ENCODE measurements at places on chromosomes 6 and 20.

- DNase-seq: no peak
Measured at GRCh38 chr20:39213476-39214145, 251.5 kb downstream of the DHX35 start.

DNA sequence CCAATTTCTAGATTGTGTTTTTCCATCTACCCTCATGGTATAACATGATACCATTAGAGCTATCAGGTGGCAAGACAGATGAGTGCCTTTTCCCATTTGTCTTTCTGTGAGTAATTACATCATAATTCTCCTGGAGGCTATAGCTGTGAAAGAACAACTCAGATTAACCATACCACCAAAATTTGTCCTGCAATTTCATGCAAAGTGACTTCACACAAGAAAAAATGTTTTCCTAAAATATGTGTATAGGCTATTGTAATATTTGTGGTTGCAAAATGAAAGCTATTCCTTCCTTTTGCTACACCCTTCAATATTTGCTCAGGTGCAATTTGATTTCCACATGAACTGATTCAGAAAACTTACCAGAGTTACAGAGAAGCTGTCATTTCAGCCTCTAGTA is 547.7 kb upstream of the ID4 start:
- DNase-seq: no peak

DNA sequence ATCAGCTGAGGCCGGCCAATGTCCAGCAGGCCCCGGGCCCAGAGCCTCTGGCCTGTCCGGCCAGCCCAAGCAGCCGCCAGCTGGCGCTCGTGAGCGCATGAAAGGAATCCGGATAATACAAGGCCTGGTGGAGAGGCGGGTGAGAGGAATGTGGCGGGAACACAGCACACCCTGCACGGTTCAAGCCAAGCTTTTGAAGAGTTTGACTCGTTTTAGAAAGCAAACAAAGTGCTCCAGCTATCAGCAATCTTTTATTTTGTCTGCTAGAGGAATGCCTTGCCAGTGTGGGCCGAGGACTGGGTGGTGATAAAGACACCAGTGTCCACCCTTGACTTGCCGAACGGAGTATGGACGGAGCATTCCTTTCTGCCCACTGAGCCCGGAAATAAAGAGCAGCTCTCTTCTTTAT is 9.3 kb upstream of the NEDD9 start:
- no peak for DNase-seq

GRCh38 chr20:63885264-63886053 is 9.5 kb upstream of the DNAJC5 start:
- DNase-seq: no peak

- DNase-seq: no peak
Measured at GRCh38 chr6:156928126-156928525, 150.9 kb downstream of the ARID1B start.

DNA sequence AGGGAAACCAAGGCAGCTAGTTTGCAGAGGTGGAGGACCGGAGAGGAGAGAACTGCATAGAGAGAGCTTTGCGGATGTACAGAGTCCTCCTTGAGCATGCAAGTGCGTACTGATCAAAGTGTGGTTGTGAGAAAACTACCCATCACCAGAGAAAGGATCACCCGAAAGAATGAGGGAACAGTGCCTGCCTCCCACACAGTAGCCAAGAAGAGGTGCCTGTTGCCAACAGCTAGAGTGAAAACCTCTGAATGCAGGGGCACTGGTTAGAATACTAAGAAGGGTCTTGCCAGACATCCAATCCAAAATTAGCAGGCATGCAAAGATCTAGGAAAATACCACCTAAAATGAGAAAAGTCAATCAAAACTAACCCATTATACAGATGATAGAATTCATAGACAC is 166.6 kb upstream of the AKAP12 start:
- DNase-seq: no peak

DNA sequence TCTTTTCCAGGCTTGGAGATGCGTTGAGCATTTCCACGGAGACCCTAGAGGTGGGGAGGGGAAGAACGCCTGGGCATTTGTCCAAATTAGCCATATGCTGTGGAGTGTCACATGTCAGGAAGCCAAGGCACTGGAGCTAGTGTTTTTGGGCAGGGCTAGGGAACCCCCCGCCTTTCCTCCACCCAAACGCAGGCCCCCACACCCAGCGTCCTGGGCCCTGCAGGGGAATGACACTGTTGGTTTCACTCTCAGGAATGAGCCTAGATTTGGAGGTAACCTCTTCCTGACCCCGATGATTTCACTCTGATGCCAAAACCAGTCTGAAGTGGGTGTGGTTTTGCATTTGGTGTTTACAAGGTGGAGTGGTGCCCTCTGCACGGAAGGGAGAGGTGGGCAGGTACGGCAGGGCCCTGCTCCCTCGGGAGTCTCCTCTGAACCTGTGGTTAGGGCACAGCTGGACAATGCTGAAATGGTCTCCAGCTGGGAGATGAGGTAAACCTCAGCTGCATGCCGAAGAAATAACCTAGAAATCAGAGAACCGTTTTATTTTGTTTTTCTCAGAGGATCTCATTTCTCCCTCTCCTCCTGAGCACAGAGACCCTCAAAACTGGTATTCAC is 29.5 kb downstream of the MTHFD1L start:
- no peak for DNase-seq

GRCh38 chr20:40111282-40111681 is 577.8 kb downstream of the MAFB start:
- no peak for DNase-seq

GRCh38 chr6:126170433-126170832 is 169.5 kb upstream of the CENPW start:
- DNase-seq: no peak

DNA sequence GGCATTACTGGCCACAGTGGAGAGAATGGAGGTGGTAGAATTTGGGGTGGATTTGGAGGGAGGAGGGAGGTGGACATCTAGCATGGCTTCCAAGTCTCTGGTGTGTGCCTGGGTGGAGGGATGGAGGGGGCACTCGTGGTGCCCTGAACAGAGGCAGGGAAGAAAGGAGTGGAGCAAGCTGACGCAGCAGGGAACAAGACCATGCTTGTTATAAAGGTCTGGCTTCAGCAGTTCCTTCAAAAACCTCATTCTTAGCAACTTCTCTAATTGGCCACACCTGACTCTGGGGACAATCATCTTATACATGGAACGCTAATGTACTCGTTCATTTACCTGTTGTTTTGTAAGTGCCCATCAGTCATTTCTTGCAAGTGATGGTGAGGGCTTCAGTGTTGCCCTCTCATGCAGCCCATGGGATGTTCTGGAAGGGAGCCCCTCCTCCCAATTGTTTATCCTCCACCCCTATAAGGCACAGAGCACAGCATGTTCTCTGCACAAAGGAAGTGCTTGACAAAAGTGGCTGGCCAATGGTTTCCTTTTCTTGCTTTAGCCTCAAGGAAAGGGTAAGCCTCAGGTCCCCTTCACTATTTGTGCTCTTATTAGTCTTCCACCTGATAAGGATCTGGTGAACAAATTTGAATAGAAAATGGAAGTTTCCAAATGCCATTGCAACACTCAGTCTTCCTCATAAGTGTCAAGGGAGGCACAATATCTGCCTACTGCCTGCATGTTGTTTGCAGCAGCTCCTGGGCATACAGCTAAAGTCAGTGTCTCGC is 39.3 kb downstream of the GFOD1 start:
- no peak for DNase-seq

- DNase-seq: no peak
Measured at GRCh38 chr6:71280701-71281100, 7.9 kb upstream of the OGFRL1 start.

DNA sequence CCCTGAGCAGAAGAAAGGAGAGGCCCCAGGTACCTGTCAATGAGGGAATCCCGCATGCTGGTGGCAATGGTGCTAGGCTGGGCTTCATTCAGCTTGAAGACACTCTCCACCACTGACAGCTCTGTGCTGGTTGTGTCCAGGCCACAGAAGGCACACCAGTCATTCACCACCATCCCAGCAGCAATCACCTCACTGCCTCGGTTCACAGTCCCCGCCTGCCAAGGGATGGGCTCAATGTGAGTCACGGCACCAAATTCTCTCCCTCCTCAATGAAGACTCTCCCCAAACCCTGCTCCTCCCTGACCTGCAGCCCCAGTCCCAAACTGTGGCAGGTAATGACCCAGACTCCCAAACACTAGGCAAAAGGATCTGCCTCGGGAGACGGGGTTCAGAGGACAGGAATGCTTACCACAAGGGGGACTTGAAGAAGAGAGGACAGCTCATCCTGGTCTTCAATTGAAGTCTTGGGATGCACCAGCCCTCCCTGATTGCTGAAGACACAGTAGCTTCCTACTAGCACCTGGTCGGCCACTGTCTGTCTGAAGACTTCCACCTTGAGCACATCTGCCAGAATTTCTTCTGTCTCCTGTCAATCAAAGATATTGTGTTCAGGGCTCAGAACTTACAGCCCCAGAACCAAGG is 1.7 kb upstream of the MMP24OS start:
- no peak for DNase-seq

- DNase-seq: no peak
Measured at GRCh38 chr20:64191002-64191401, 26.8 kb downstream of the MYT1 start.

DNA sequence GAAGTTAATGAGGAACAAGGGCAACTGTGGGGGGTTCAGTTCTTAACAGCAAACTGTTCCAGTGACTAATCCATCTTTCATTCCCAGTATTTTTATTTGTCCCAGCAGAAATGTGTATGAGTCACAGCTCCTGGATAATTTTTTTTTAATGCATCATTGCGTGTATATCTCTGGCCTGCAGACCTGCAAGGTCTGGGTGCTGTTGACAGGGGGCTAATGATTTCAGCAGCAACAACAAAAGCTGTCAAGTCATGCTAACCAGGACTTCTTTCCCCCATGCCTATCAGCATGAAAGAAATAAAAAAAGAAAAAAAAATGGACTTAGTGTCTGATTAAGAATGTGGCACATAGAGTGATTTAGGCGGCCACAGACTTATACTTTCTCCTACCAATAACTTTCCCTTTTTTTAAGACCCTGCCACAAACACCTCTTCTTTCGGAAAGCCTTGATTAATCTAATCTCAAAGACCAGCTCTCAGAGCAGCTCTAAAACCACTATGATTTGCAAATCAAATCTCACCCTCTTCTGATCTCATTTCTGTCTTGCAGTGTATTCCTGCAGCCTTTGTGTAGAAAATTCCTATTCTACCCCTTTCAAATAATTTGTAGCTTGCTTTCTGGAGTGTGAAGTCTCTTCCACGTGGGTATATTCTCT is 14.2 kb upstream of the PREX1 start:
- no peak for DNase-seq

DNA sequence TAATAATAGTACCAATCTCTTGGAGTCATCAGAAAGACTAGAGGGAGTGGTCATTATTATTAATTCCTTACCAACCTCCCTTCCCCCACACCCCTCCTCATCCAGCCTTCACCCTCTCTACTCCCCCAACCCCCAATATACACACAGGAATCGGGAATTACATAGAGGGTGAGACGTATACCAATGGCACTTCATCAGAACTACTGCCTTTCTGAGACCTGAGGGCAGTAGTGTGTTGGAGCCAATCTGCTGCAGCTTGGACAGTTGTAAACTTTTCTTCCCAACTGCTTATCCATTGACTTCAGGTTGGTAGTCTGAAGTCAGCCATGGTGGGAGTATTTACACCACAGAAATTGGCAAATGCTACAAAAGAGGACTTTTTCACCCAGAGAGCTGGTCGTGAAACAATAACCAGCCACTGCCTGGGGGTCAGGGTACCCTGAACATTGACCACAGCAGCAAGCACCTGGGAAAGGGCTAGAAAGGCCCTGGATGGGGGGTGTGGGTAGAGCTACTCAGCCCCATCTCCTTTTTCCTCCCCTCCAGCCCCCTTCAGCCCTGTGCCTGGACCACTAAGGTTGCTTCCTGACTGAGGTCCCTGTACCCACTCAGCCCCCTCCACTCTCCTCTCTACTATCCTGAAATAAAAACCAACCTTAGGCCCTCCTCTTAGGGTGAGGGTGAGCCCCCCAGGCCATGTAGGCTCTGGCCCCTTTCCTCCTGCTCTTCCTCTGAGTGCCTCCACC is 161.5 kb downstream of the MRPL14 start:
- no peak for DNase-seq

DNA sequence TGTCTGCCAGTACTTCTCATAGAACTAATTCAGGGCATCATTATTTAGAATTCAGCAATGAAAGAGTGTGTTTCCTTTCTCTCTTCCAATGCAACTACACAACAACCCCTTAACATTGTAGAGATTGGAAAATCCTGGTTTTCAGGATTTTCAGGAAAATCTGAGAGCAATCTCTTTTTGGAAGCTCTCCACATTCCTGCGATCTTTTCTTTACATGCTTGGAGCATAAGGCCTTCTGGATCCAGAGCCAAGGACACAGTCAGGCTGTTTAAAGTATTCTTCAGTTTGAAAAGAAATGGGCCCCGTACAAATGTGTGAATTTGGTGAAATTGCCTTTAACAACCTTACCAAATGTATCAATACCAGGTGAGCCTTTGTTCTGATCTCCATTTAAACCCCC is 469.7 kb downstream of the PKHD1 start:
- DNase-seq: no peak

DNA sequence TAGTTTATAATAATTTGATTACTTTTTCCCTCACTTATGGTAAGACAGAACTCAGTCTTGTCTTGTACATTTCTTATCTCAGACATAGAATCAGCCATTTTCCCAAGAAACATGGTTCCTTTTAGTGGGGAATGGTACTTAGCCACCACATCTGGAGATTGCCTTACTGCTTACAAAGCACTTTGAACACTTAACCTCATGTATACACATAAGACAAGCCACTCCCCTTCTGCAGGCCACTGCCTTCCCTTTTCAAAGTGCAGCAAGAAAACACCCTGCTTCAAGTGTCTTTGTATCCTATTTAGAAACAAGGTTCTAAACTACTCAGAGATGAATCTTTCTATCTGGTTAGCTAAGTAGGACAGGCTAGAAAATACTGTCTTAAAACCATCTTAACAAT is 159.2 kb downstream of the UBE3D start:
- DNase-seq: no peak

DNA sequence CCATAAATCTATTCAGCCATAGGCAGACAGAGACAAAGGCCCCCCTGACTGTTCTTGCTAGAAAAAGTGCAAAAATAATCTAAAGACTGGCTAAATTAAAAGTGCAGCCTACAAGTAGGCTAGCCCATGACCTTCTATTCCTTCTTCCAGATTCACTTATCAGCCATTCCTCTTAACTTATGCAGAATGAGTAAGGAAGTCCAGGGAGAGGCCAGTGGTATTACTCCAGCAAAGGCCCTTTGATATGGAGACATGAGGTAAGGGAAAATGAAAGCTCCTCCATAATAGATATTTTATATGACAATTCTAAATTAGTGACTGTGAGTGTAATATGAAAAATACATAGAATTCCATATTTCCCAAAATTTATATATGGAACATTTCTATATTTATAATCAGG is 199.4 kb downstream of the TBC1D32 start:
- DNase-seq: no peak

Data from anterior cingulate cortex (tissue), 58 donors.